ENCODE measurements at places on chromosomes 6 and 20. TPM values are rescaled to one million over a fixed set of nuclear protein-coding genes. Genes with fewer than 3 reads are reported as not detected.

- H3K27ac ChIP-seq, result no peak overlapping the region
- no peaks in the 10 kb centered on the region for H3K27me3 ChIP-seq
- no peak overlapping the region for H3K4me3 ChIP-seq
- H3K4me1 ChIP-seq, result no peaks in the 10 kb centered on the region
Observed at GRCh38 chr20:61347443-61347842, 95.4 kb downstream of the CDH4 start.

GRCh38 chr6:63352544-63353285 lies 32.9 kb upstream of the LGSN start:
- H3K4me3 ChIP-seq, result no peak overlapping the region
- H3K4me1 ChIP-seq, result peaks cover 7% of the 10 kb centered on the region
- H3K27me3 ChIP-seq, result peaks cover 29% of the 10 kb centered on the region
- DNase-seq, result no peak
- no peak overlapping the region for H3K27ac ChIP-seq

GRCh38 chr6:13260101-13260598 lies 68.2 kb downstream of the TBC1D7 start:
- H3K4me3 ChIP-seq, result no peak overlapping the region
- H3K4me1 ChIP-seq, result peaks cover 8% of the 10 kb centered on the region
- H3K36me3 ChIP-seq, result peaks cover 4% of the 10 kb centered on the region
- H3K27ac ChIP-seq, result no peak overlapping the region
- no peak for DNase-seq
- H3K27me3 ChIP-seq, result no peaks in the 10 kb centered on the region

DNA sequence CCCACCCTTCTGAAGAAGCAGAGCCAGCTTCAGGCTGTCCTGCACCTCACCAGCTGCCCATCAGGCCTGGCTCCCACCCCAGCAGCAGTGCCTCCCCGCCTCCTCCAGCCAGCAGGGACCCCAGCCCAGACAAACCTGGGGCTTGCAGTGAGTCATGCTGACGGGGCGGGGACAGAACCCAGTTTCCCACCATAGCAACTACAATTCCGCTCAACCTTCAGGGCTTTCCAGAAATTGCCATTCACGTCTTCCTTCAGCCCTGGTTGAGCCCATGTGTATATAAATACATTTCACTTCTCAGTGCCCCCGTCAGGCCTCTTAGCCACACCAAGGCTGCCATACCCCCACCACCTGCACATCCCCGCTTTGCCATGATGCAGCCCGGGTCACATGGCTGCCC lies 4.4 kb downstream of the SPDEF start:
- H3K36me3 ChIP-seq, result no peaks in the 10 kb centered on the region
- no peak for DNase-seq
- H3K27me3 ChIP-seq, result peaks cover 4% of the 10 kb centered on the region
- H3K4me1 ChIP-seq, result peaks cover 9% of the 10 kb centered on the region
- H3K27ac ChIP-seq, result no peak overlapping the region
- H3K4me3 ChIP-seq, result no peak overlapping the region

DNA sequence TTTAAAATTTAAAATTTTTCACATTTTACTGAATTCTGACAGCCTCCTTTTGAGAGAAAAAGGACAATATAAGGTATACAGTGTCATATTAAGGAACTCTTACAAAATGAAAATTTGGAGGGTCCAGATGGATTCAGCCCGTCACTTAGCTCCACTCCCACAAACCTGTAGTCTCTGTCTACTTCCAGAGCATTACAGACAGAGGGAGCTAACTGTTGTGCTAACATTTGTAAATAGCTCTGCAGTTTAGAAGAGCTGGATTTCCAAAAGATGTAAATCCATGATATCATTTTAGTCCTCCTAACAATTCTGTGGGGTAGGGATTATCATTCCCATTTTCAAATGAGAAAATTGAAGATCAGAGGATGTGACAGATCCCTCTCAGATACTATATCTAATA lies 16.1 kb upstream of the SERINC3 start:
- H3K27ac ChIP-seq, result no peak overlapping the region
- H3K4me3 ChIP-seq, result no peak overlapping the region
- no peaks in the 10 kb centered on the region for H3K4me1 ChIP-seq
- DNase-seq, result no peak

- H3K4me1 ChIP-seq, result no peaks in the 10 kb centered on the region
- no peak overlapping the region for H3K27ac ChIP-seq
- no peaks in the 10 kb centered on the region for H3K27me3 ChIP-seq
- H3K4me3 ChIP-seq, result no peak overlapping the region
Observed at GRCh38 chr6:159540152-159540551, 152.9 kb downstream of the SOD2 start.

DNA sequence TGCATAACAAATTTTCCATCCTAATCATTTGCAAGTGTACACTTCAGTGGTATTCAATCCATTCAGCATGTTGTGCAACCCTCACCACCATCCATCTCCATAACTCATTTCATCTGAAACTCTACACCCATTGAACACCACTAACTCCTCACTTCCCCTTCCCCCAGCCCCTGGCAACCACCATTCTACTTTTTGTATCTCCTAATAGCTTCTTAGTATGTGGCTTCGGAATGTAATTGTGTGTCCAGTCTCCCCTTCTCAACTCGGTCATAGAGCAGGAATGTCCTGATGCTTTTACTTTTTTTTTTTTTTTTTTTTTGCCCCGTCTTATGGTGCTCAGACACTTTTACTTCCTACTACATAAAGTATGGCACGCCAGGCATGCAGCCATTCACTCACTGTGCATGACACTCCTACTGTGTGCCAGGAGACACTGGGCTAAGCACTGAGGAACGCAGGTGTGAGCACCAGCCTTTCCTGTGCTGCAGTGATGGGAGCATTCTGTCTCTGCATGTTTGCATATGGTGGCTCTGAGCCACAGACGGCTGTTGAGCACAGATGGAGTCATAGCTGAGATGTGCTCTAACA lies 15.3 kb downstream of the HCK start:
- peaks cover 5% of the 10 kb centered on the region for H3K4me1 ChIP-seq
- H3K4me3 ChIP-seq, result no peak overlapping the region

DNA sequence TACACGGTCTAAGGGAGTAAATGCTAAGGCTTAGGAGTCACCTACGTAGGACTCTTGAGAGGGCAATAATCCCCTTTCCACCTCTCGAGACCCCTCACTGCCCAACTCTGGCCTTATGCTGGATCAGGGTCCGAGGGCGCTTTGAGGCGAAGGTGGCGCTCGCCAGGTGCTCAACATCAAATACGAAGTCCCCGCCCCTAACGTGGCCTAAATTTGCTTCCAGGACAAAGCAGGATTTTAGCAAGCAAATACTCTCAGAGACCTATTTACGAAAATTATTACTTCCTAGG lies 406 bp upstream of the TRIM26 start:
- DNase-seq, result no peak
- peaks cover 41% of the 10 kb centered on the region for H3K4me1 ChIP-seq
- peaks cover 27% of the 10 kb centered on the region for H3K36me3 ChIP-seq
- peak overlapping the region; percentile 99 for H3K27ac ChIP-seq
- peak overlapping the region; percentile 98 for H3K4me3 ChIP-seq
- H3K27me3 ChIP-seq, result no peaks in the 10 kb centered on the region

VSX1 gene
- not detected for total RNA-seq

- peaks cover 22% of the 10 kb centered on the region for H3K36me3 ChIP-seq
- H3K27ac ChIP-seq, result peak overlapping the region; percentile 70
- no peak overlapping the region for H3K4me3 ChIP-seq
Observed at GRCh38 chr20:38049800-38050199, 16.3 kb downstream of the RPRD1B start.

DNA sequence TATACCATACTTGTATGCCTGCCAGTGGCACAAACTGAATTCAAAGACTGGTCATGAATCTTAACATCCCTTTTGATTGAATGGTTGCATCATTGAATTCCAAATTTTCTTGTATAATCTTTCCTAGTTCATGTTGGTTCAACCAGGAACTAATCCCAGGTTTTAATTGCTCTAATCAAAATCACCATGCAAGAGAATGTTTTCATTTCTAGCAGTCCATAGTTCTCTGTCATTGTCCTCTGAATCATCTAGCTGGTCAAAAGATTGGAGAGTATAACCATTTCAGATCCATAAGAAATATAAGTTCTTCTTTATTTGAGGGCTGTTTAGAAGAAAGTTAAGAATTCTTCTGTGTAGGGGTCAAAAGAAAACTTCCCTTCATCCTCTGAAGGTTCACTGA lies 57.2 kb downstream of the ZNF292 start:
- no peak for DNase-seq
- peak overlapping the region; percentile 28 for H3K27ac ChIP-seq
- no peaks in the 10 kb centered on the region for H3K27me3 ChIP-seq
- peaks cover 31% of the 10 kb centered on the region for H3K36me3 ChIP-seq
- H3K4me3 ChIP-seq, result no peak overlapping the region

DNA sequence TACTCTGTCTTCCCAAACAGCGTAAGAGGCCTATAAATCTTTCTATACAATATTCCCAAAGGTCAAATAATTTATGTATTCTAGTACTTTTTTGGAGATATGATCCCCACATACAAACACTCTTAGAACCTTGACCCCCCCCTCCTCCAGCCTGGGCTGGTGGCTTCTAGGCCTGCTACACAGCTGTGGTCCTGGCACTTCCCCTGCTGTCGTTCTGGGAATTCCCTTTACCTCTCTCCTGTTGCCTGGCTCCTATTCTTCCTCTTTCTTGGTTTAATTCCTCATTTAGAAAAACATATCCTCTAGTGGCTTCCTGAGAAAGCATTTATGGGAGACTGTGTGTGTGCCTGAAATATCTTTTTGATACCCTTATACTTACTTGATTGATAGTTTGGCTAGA lies 4.1 kb upstream of the TXLNB start:
- no peak overlapping the region for H3K27ac ChIP-seq
- H3K36me3 ChIP-seq, result no peaks in the 10 kb centered on the region
- H3K4me3 ChIP-seq, result no peak overlapping the region

DNA sequence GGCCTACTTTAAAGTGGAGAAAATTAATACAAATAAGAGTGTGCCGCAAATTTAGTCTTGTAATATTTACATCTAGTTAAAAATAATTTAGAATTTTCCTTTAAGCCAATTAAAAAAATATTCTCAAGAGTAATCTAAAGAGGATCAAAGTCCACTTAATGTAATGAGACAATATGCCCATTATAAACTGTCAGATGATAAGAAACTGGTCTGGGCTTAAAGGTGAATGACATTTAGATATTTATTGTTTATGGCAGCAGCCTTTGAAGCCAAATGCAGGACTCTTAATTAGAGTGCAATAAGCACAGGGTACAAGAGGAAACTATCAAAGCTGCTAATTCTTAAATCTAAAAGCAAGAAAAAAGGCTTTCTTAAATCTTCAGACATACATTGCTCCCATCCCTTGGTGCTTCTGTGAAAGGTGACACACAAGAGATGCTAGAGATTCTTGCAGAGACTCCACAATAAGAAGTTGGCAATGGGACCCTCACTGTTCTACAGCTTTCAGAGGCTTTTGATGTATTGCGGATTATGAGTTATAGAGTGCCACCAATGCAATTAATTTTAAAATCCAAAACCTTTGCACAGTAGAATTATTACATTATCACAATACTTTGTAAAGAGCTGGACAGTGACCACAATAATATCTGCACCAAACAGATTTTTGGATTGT lies 116.1 kb downstream of the MAN1A1 start:
- H3K4me1 ChIP-seq, result peaks cover 6% of the 10 kb centered on the region
- no peak overlapping the region for H3K27ac ChIP-seq
- no peaks in the 10 kb centered on the region for H3K27me3 ChIP-seq
- no peak for DNase-seq
- peaks cover 23% of the 10 kb centered on the region for H3K36me3 ChIP-seq

ASF1A gene
- total RNA-seq, result 42.7 TPM

TCP11 gene
- total RNA-seq, result not detected

DNA sequence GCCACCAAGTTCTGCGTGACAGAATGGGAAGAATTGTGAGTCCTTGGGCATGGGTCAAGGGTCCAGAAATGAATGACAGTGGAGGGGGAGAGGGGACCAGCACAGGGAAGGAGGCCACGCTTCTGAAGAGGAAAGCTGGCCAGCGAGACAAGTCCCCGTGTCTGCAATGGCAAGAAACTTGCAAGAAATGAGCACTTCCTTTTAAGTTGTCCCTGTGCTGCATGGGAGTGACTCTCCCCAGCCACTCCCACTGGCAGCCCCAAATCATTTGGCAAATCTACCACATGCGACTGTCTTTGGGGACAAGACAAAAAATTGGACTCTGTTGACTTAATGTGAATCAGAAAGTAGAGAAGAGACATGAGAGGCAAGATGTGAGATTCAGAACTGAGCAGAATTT lies 242.2 kb upstream of the RREB1 start:
- no peaks in the 10 kb centered on the region for H3K27me3 ChIP-seq
- DNase-seq, result no peak
- no peak overlapping the region for H3K4me3 ChIP-seq
- no peaks in the 10 kb centered on the region for H3K4me1 ChIP-seq

PTK7 gene
- 3.3 TPM for total RNA-seq

GRCh38 chr6:16279243-16279642 lies 40.9 kb downstream of the GMPR start:
- peaks cover 11% of the 10 kb centered on the region for H3K4me1 ChIP-seq
- no peaks in the 10 kb centered on the region for H3K27me3 ChIP-seq
- no peak overlapping the region for H3K27ac ChIP-seq
- no peaks in the 10 kb centered on the region for H3K36me3 ChIP-seq

DNA sequence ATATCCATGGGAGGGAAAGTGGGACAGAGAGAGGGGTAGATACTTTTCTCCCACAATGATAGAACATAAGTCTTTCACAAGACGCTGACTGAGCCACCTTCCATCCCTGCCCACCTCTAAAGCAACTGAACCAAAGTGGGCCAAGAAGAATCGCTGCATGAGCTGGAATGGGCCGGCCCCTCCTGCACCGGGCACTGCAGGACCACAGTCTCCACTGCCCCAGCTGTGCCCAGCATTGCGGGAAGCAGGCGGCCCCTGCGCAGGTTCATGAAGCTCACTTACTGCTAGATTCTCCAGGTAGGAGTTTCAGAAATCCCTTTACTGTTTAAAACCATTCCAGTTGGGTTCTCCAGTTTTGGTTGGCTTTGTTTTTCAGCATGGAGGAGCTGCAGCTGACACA lies 32.0 kb upstream of the CST7 start:
- H3K4me1 ChIP-seq, result peaks cover 5% of the 10 kb centered on the region
- peaks cover 4% of the 10 kb centered on the region for H3K27me3 ChIP-seq
- H3K36me3 ChIP-seq, result no peaks in the 10 kb centered on the region
- H3K4me3 ChIP-seq, result no peak overlapping the region
- DNase-seq, result no peak

SMLR1 gene
- not detected for total RNA-seq

DNA sequence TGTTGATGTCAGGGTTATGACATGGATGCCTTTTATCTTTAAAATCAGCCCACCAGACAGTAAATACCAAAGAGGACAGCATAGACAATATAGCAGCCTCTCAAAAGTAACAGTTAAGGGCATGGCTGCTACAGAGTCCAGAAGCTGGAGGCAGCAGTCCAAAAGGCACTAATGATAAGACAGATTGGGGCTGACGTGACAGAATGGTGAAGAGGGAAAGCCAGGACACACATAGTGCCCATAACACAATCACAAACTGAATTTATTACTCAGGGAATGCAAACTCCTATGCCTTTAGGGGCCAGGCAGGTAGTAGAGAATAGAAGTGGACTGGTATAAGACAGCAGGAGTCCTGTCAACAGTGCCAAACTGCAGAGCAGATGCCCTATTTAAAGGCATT lies 40.7 kb downstream of the TP53INP2 start:
- H3K27ac ChIP-seq, result no peak overlapping the region
- no peak for DNase-seq
- H3K4me1 ChIP-seq, result peaks cover 5% of the 10 kb centered on the region
- peaks cover 15% of the 10 kb centered on the region for H3K36me3 ChIP-seq
- no peaks in the 10 kb centered on the region for H3K27me3 ChIP-seq
- no peak overlapping the region for H3K4me3 ChIP-seq

GRCh38 chr20:47785854-47786764 lies 828 bp upstream of the SULF2 start:
- DNase-seq, result peak; percentile 20
- peaks cover 46% of the 10 kb centered on the region for H3K27me3 ChIP-seq
- H3K36me3 ChIP-seq, result no peaks in the 10 kb centered on the region
- peaks cover 13% of the 10 kb centered on the region for H3K4me1 ChIP-seq

TSPO2 gene
- total RNA-seq, result not detected
